Lower lobe of right lung (tissue), 2 donors: ENCODE measurements at places on chromosomes 3 and 15. TPM values are rescaled to one million over a fixed set of nuclear protein-coding genes. Genes with fewer than 3 reads are reported as not detected.

DNA sequence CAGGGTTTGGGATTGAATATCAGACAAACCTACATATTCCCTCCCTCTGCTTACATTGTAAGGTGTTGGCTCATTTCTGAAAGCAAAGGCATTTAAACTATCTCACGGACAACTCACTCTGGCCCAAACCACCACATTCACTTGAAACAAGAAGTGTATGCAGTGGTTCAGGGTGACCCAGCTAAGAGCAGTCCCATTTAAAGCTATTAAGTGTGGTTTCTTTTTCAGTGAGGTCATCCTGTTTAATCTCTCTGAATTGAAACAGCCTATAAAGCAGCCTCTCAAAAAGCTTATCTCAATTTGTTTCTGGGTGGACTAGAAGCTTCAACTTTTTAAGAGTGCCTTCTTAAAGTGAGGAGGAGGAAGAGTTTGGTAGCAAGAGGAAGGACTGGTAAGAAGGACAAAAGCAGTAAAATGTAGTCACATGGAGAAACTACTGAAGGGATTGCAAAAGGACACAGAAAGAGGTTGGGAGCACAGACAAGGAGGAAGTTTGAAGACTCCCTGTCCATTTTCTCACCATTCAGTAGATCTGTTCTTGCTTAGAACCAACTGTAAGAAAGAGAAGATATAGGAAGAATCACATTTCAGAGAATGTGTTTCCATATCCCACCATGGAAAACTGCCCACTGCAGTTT lies 151.6 kb downstream of the TMCO5A start:
- H3K36me3 ChIP-seq = no peaks in the 10 kb centered on the region
- peaks cover 16% of the 10 kb centered on the region for H3K4me1 ChIP-seq
- no peak for DNase-seq
- no peaks in the 10 kb centered on the region for H3K27me3 ChIP-seq
- no peak overlapping the region for H3K4me3 ChIP-seq

- H3K27ac ChIP-seq = no peak overlapping the region
- no peaks in the 10 kb centered on the region for H3K36me3 ChIP-seq
- H3K4me3 ChIP-seq = peak overlapping the region; percentile 70
Measured at GRCh38 chr3:33278163-33278562, 921 bp downstream of the FBXL2 start.

The GOLGA6L4 gene
- 1.6 TPM for total RNA-seq

The CHP1 gene
- total RNA-seq = 159 TPM

The OCA2 gene
- 1.2 TPM for total RNA-seq

The PARP15 gene
- total RNA-seq = 11.4 TPM

The SYNPR gene
- total RNA-seq = not detected
